ENCODE measurements at places on chromosomes 16 and 17. TPM values are rescaled to one million over a fixed set of nuclear protein-coding genes. Genes with fewer than 3 reads are reported as not detected.

- no peak overlapping the region for H3K27ac ChIP-seq
- no peak overlapping the region for H3K4me3 ChIP-seq
- DNase-seq = no peak
- H3K36me3 ChIP-seq = no peaks in the 10 kb centered on the region
- H3K4me1 ChIP-seq = no peaks in the 10 kb centered on the region
- no peaks in the 10 kb centered on the region for H3K27me3 ChIP-seq
These were observed 55.2 kb downstream of the CMIP start for GRCh38 chr16:81499576-81500380.

Gene TP53TG3
- total RNA-seq = not detected

DNA sequence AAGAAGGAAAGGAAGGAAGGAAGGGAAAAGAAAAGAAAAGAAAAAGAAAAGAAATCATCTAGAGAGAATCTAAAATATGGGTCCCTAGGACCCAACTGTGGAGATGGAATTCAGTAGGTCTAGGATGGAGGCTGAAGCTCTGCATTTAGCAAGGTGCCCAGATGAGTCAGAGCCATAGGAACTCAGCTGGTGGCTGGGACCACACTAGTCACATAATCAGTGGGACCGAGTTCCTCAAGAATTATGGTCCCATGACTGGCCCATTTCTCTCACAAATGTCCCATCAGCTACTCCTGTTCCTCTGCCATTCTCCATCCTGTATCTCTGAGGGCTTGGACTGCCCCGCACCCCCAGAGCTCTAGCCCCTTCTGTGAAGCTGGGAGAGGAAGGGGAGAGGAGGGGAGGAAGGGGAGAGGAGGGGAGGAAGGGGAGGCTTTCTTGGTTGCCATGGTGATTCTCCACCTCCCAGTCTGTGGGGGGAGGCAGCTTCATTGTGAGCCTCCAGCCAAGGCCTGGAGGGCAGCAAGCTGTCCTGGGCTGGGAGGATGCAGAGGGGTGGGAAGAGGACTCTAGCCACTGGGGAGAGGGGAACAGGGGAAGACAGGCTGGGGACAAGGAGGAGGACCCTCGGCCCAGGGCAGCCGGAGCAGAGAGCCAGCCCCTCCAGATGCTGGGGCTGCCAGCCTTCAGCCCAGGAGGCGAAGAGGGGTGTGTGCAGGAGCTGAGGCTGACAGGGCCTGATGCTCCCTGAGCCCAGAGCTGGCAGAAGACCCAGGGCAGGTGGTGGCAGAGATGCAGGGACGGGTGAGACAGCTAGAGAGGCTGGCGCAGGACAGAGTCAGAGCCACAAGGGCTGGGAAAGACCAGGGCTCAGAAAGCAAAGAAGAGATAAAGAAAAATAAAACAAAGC, 37.8 kb upstream of the LHX1 start:
- H3K4me1 ChIP-seq = no peaks in the 10 kb centered on the region
- H3K4me3 ChIP-seq = no peak overlapping the region
- no peak for DNase-seq
- no peaks in the 10 kb centered on the region for H3K36me3 ChIP-seq

DNA sequence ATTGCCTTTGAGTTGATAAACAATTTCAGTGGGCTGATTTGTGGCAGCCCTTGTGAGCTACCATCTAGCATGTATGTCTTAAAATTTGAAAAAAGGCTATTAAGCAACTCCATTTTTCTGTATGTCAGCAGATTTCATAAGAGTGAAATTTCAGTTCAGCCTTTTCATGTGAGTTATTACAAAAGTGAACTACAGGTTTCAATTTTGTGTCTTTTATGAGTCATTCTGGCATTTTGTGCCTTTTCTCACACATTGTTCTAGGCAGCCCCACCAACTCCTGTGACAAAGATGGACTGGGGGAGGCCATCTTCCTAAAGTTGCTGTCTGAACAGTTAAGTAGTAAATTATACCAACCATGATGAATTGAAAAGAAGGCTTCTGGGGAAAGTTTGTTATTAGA, 52.1 kb downstream of the USP10 start:
- peaks cover 22% of the 10 kb centered on the region for H3K4me1 ChIP-seq
- H3K27me3 ChIP-seq = no peaks in the 10 kb centered on the region
- DNase-seq = no peak
- H3K4me3 ChIP-seq = no peak overlapping the region

Gene AANAT
- total RNA-seq = not detected

GRCh38 chr17:76048025-76048605, 21.0 kb upstream of the EVPL start:
- no peaks in the 10 kb centered on the region for H3K4me1 ChIP-seq
- no peak overlapping the region for H3K4me3 ChIP-seq
- H3K27ac ChIP-seq = no peak overlapping the region
- DNase-seq = no peak
- H3K36me3 ChIP-seq = no peaks in the 10 kb centered on the region

- no peak for DNase-seq
- H3K4me1 ChIP-seq = no peaks in the 10 kb centered on the region
- no peaks in the 10 kb centered on the region for H3K36me3 ChIP-seq
- no peaks in the 10 kb centered on the region for H3K27me3 ChIP-seq
- no peak overlapping the region for H3K27ac ChIP-seq
- no peak overlapping the region for H3K4me3 ChIP-seq
These were observed 51.6 kb upstream of the SREBF1 start for GRCh38 chr17:17888371-17888770.

DNA sequence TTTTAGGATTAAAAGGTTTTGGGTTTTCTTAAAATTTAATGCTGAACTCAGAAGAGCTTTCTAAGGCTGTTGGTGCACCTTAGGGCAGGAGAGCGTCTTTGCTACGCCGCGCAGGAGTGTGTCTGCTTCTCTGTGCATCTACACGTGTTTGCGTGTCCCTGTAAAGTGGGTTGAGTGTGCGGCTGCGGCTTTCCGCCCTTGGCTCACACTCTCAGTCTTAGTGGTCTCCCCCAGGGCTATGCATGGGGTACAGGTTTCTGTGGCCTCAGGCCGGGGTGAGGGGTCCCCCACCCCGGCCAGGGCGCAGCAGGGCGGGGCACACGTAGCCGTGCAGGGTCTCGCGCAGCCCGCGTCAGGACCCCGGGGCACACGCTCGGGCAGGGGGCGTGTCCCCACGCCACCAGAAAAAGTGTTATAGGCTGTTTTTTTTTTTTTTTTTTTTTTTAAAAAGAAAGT, 727 bp upstream of the TENT4B start:
- H3K4me3 ChIP-seq = peak overlapping the region; percentile 80
- H3K27ac ChIP-seq = peak overlapping the region; percentile 99
- H3K27me3 ChIP-seq = no peaks in the 10 kb centered on the region
- DNase-seq = no peak
- peaks cover 6% of the 10 kb centered on the region for H3K4me1 ChIP-seq
- H3K36me3 ChIP-seq = no peaks in the 10 kb centered on the region

Gene INCA1
- total RNA-seq = 5.0 TPM

- H3K27ac ChIP-seq = no peak overlapping the region
- no peak overlapping the region for H3K4me3 ChIP-seq
- DNase-seq = no peak
- no peaks in the 10 kb centered on the region for H3K4me1 ChIP-seq
These were observed 29.9 kb downstream of the PIK3R6 start for GRCh38 chr17:8837563-8838075.

DNA sequence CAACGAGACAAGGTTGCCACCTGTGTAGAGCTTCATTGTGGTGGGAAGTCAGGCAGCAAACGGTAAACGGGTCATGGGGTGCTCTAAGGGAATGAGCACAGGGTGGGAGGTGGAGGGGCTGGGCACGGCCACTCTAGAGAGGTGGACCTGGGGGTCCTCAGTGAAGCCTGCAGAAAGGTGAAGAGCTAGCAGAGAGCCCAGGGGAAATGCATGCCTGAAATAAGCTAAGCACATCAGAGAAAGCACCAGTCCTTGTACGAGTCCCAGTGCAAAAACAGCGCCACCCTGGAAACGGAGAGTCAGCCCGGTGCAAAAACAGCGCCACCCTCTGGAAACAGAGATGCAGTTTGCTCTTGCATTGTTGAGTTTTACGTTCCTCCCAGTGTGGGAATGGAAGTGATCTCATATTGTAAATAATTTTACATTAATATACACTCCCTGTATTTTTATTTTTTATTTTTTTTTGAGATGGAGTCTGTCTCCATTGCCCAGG, 65.0 kb downstream of the TBC1D16 start:
- DNase-seq = no peak
- no peak overlapping the region for H3K27ac ChIP-seq
- H3K4me3 ChIP-seq = no peak overlapping the region
- H3K36me3 ChIP-seq = no peaks in the 10 kb centered on the region

- no peak for DNase-seq
- H3K27me3 ChIP-seq = no peaks in the 10 kb centered on the region
- no peaks in the 10 kb centered on the region for H3K36me3 ChIP-seq
- H3K4me3 ChIP-seq = no peak overlapping the region
- no peaks in the 10 kb centered on the region for H3K4me1 ChIP-seq
These were observed 211.4 kb upstream of the ERCC4 start for GRCh38 chr16:13708347-13709120.

Gene CIBAR2
- total RNA-seq = 13.0 TPM

Gene SLC4A1
- total RNA-seq = not detected

DNA sequence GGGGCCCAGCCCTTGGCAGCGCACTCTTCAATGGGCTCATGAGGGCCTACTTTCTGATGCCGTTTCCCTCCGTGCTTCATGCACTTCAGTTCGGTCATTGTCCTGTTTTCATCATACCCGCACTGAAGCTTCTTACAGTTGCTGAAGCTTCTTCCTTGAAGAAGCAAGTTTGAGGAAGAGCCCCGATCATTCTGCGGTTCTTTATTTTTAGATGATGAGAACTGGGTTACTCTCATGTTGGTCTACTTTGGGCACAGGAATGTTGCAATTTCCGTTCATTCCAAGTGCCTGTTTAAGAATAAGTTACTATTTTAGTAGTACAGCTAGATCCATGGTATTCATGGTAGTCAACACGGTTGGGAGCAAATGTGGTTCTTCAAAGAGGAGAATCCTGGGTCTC, 587.7 kb upstream of the HSBP1 start:
- H3K27ac ChIP-seq = no peak overlapping the region
- no peak overlapping the region for H3K4me3 ChIP-seq
- DNase-seq = no peak
- H3K4me1 ChIP-seq = no peaks in the 10 kb centered on the region

DNA sequence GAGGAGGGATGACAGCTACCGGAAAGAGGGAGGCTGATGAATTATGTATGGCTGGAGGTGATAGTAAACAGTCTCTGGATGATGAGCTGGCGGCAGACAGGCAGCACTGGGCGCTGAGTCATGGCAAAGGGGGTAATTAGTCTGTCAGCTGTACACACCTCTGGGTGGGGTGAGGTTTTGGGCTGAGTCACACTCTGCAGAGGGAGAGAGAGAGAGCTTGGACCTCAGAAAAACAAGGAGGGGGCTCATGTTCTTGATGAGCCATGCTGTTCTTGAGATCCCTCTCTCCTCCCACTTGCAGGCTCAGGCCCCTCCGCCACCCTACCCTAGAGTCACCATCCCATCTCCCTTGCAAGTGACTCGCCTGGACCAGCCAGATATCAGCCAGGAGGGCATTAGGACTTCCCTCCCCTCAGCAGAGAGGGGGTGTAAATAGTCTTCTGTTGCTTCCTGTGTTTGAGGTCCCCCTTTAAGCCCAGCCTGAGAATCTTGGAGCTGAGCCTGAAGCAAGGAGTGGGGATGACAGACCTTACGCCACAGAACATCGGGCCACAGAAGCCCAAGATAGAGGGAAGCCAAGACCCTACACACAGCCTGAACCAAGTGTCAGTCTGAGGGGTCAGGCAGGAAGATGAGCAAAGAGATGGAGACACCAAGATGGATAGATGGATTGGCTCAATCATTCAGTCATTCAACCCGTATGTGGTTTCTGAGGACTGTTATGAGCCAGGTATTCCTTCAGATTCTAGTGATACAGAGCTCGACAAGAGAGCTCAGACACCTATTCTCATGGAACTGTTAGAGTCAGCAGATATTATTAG, 383.2 kb upstream of the CCL2 start:
- no peaks in the 10 kb centered on the region for H3K4me1 ChIP-seq
- H3K36me3 ChIP-seq = no peaks in the 10 kb centered on the region
- H3K27ac ChIP-seq = no peak overlapping the region
- DNase-seq = no peak
- no peaks in the 10 kb centered on the region for H3K27me3 ChIP-seq

Gene ATP2C2
- total RNA-seq = not detected

Gene PLD6
- total RNA-seq = 8.6 TPM

Gene GPR179
- 0.05 TPM for total RNA-seq

Gene PIRT
- not detected for total RNA-seq

GRCh38 chr17:76943781-76944213, 75.6 kb downstream of the MGAT5B start:
- DNase-seq = no peak
- H3K27ac ChIP-seq = no peak overlapping the region
- H3K36me3 ChIP-seq = no peaks in the 10 kb centered on the region
- no peaks in the 10 kb centered on the region for H3K27me3 ChIP-seq
- H3K4me1 ChIP-seq = no peaks in the 10 kb centered on the region

- H3K4me1 ChIP-seq = peaks cover 2% of the 10 kb centered on the region
- H3K27me3 ChIP-seq = no peaks in the 10 kb centered on the region
- H3K36me3 ChIP-seq = no peaks in the 10 kb centered on the region
- no peak overlapping the region for H3K4me3 ChIP-seq
- H3K27ac ChIP-seq = no peak overlapping the region
These were observed 4.7 kb upstream of the RPRML start for GRCh38 chr17:46983782-46984181.

GRCh38 chr17:80822700-80823410, 168.8 kb upstream of the CHMP6 start:
- H3K27me3 ChIP-seq = no peaks in the 10 kb centered on the region
- no peak overlapping the region for H3K27ac ChIP-seq
- DNase-seq = peak; percentile 24
- no peaks in the 10 kb centered on the region for H3K4me1 ChIP-seq

All from ovary (tissue), 10 donors.